HEK293T (cell line): ENCODE measurements at places on chromosomes 11 and 22.
A peak's percentile ranks its signal among the peaks of the same experiment; 100 is the strongest.

DNA sequence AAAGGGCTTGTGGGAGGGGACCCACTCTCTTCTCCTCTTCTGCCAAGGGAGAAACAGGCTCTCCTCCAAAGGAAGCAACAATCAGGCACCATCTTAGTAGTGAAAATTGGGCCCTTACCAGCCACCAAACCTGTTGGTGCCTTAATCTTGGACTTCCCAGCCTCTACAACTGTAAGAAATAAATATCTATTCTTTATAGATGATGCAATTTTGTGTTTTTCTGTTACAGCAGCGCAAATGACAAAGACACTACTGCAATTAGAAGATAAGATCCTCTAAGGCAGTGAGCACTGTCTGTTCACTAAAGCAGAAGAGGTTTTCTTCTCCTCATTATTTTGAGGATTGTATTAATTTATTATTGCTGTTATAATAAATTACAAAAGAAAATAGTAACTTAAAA lies 691.4 kb upstream of the CCDC179 start:
- DNase-seq: no peak

- no peak for DNase-seq
Measured at GRCh38 chr11:39780131-39780530, 1679.3 kb downstream of the LRRC4C start.

GRCh38 chr22:42307806-42308563 lies 37.5 kb upstream of the TCF20 start:
- no peak for DNase-seq

- no peak for DNase-seq
Measured at GRCh38 chr11:117557361-117557760, 229.7 kb downstream of the CEP164 start.

- DNase-seq: no peak
Measured at GRCh38 chr22:28560046-28560742, 119.4 kb downstream of the TTC28 start.

DNA sequence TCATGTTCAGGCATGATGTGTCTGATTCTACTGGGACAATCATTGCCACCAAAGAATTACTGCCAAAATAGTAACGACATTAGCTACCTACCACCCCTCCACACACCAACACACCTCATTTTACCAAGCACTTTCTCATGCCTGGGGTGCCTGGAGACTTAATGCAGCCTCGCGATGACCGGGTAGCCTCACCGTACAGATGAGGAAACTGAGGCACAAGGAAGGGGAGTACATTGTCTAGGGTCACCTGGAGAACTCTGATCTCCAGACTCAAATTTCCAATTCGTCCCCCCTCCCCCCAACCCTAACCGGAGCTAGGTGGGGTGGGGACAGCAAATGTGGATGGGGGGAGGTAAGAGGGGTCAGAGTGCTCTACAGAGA lies 2.7 kb upstream of the RTN4RL2 start:
- DNase-seq: no peak

DNA sequence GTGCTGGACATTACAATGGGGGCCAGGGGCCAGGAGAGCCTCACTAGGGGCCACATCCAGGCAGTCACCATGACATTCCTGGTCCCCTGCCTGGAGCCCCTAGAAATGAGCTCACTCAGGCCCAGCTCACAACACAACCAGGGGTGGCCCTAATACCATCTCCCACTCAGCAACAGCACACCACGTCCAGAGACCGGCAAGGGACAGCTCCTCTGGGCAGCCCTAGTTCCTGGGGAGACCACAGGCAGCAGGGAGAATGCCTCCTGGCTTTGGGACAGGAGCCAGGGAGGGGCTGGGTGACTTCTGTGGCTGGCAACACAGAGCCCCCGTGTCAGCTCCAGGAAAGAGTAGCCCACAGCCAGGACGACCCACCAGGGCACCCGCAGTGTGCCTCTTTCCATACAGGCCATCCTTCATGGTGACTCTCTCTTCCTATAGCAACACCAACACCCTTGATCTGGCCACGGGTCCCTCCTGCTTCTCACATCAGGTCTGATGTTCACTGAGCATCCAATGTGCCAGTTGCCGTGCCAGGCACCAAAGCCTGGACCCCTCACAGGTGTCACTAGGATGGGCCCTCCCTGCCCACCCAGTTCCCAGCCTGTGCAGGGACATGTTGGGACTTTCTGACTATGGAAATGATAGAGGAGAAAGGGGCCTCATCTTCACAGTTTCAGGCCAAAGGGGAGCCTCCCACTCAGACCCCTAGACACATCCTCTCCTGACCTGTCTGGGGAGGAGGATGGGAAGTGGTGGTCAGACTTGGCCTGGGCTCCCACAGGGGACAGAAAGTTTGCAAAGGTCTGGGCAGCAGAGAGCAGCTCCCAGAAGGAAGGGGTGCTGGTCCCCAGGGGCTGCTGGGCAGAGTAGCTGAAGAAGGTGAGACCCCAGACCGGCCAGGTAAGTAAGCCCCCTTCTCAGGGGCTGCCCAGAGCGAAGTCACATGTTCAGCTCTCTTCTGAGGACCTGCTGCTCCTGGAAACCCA lies 43.2 kb downstream of the IGLL5 start:
- no peak for DNase-seq

- peak; percentile 81 for DNase-seq
Measured at GRCh38 chr11:120235024-120235628, 4.8 kb upstream of the POU2F3 start.

DNA sequence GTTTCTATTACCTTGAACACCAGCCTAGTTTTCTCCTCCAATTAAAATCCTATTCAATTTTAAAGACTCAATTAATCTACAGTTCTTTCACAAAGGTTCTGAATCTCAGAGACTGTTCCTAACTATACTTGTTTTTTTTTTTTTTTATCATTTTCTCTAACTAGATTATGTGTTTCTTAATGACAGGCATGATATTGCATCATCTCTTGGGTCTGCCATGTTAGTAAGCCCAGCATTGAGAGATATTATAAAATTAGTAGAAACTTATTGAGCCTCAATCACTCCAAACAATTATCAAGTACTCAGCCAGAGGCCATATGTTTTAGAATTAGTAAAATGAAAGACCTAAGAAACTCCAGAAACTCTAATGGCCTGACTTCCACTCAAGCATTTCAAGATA lies 28.1 kb upstream of the SLC5A12 start:
- no peak for DNase-seq

DNA sequence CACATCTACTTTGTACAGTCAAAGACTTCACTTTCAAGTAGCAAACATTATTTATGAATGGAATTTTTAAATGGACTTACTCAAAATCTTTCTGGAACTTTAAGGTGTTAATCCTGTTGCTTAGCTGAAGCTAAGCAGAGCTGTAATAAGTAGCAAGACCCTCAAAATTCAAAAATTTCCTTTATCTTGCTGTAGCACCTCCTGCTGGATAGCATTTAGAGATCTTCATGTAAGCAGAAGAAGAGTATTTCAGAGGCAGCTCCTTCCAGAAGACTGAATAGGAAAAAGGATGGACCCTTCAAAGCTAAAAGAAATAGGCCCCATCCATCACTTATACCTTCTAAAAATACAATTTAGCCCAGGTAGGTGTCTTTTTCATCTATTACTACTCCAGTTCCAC lies 3.4 kb downstream of the PHF21A start:
- no peak for DNase-seq

- DNase-seq: no peak
Measured at GRCh38 chr11:77100166-77101042, 2.2 kb upstream of the OMP start.
